Tracheal epithelial cell (primary cell): ENCODE measurements at places on chromosomes 6 and 20. TPM values are rescaled to one million over a fixed set of nuclear protein-coding genes. Genes with fewer than 3 reads are reported as not detected.

Gene DST
- 265 and 416 TPM in 2 replicates for total RNA-seq

Gene LHFPL5
- not detected in 2 replicates for total RNA-seq

Gene NOX3
- total RNA-seq = not detected in 2 replicates

Gene KIF25
- not detected in 2 replicates for total RNA-seq

Gene TGM3
- total RNA-seq = under 0.01 and 0.43 TPM in 2 replicates

Gene PRPH2
- total RNA-seq = not detected in 2 replicates

Gene FAM8A1
- total RNA-seq = 8.2 and 13.6 TPM in 2 replicates

Gene TSPO2
- not detected in 2 replicates for total RNA-seq

Gene ZNF334
- 1.2 and 2.6 TPM in 2 replicates for total RNA-seq

Gene NTSR1
- not detected in 2 replicates for total RNA-seq

Gene LBP
- not detected in 2 replicates for total RNA-seq

Gene TBC1D22B
- 5.1 and 7.2 TPM in 2 replicates for total RNA-seq

Gene ADAM33
- not detected in 2 replicates for total RNA-seq

Gene HECA
- total RNA-seq = 23.1 and 30.9 TPM in 2 replicates

Gene PTPRK
- 42.8 and 85.5 TPM in 2 replicates for total RNA-seq

Gene TNXB
- 0.43 and 0.48 TPM in 2 replicates for total RNA-seq

Gene BPIFB2
- total RNA-seq = not detected in 2 replicates

Gene SALL4
- total RNA-seq = 0.24 and 0.64 TPM in 2 replicates

Gene GJA10
- total RNA-seq = not detected in 2 replicates

Gene KCNK15
- 0.96 TPM in 1 of 2 replicates, not detected in the other for total RNA-seq

Gene ZNF391
- total RNA-seq = 0.64 and 2.4 TPM in 2 replicates

Gene GABRR2
- total RNA-seq = not detected in 2 replicates

Gene OPN5
- total RNA-seq = not detected in 2 replicates

Gene IL17F
- not detected in 2 replicates for total RNA-seq

Gene PRDM13
- total RNA-seq = not detected in 2 replicates

Gene MAD2L1BP
- 40.7 and 63.7 TPM in 2 replicates for total RNA-seq

Gene TFB1M
- total RNA-seq = 14.9 and 21.4 TPM in 2 replicates

Gene GTSF1L
- not detected in 2 replicates for total RNA-seq

Gene CCM2L
- total RNA-seq = under 0.01 TPM in 1 of 2 replicates, not detected in the other

Gene FBXL4
- total RNA-seq = 16.9 and 23.9 TPM in 2 replicates

Gene RSPH4A
- total RNA-seq = under 0.01 TPM in 1 of 2 replicates, not detected in the other

Gene NKAIN4
- 1.2 TPM in 1 of 2 replicates, not detected in the other for total RNA-seq

Gene TREML2
- total RNA-seq = not detected in 2 replicates

Gene NKX2-4
- total RNA-seq = not detected in 2 replicates

Gene ARG1
- total RNA-seq = not detected in 2 replicates

Gene GNAS-AS1
- 0.48 TPM in 1 of 2 replicates, not detected in the other for total RNA-seq

Gene CDH4
- 2.4 and 5.8 TPM in 2 replicates for total RNA-seq

Gene LPA
- total RNA-seq = 0.24 TPM in 1 of 2 replicates, not detected in the other

Gene CDS2
- total RNA-seq = 21.2 and 21.7 TPM in 2 replicates

Gene FAM209A
- not detected in 2 replicates for total RNA-seq
